ENCODE measurements at places on chromosomes 6 and 20. TPM values are rescaled to one million over a fixed set of nuclear protein-coding genes. Genes with fewer than 3 reads are reported as not detected.

Gene BTN1A1
- total RNA-seq, result not detected

Gene OCSTAMP
- not detected for total RNA-seq

Gene MROH8
- total RNA-seq, result 5.4 TPM

Gene LHFPL5
- total RNA-seq, result 0.27 TPM

Gene SUMO4
- 6.1 TPM for total RNA-seq

Gene OTOR
- not detected for total RNA-seq

Gene TRERF1
- total RNA-seq, result 5.7 TPM

Gene RBPJL
- total RNA-seq, result not detected

Gene SLC22A1
- 1.1 TPM for total RNA-seq

Gene TMEM244
- total RNA-seq, result not detected

Gene NFKBIE
- 6.9 TPM for total RNA-seq

Gene DDO
- total RNA-seq, result 2.0 TPM

Gene LY6G5B
- total RNA-seq, result 8.0 TPM

Gene DDX43
- 9.4 TPM for total RNA-seq

Gene BTN2A1
- 18.2 TPM for total RNA-seq

Gene TOX2
- 0.82 TPM for total RNA-seq

Gene CDS2
- 41.7 TPM for total RNA-seq

Gene CALHM4
- not detected for total RNA-seq

Gene MEP1A
- total RNA-seq, result 0.36 TPM

Gene SLC32A1
- not detected for total RNA-seq

Gene CLPSL2
- not detected for total RNA-seq

Gene RAB44
- not detected for total RNA-seq

Gene HLA-G
- not detected for total RNA-seq

Gene SLC13A3
- total RNA-seq, result 0.49 TPM

Gene TBX18
- 0.27 TPM for total RNA-seq

Gene ZNF322
- total RNA-seq, result 15.6 TPM
